ENCODE measurements at places on chromosomes 3 and 15.
A peak's percentile ranks its signal among the peaks of the same experiment; 100 is the strongest.

GRCh38 chr3:187986514-187986934 is 167.4 kb upstream of the LPP start:
- DNase-seq: peak; percentile 84

GRCh38 chr3:66797889-66798560 is 200.1 kb upstream of the KBTBD8 start:
- peak; percentile 48 for DNase-seq

- no peak for DNase-seq
Observed at GRCh38 chr3:4730719-4731118, 237.6 kb downstream of the ITPR1 start.

GRCh38 chr15:57114070-57114469 is 195.6 kb downstream of the TCF12 start:
- DNase-seq: peak; percentile 83

Measured in endothelial cell of umbilical vein (primary cell).